Fibroblast of skin of right biceps (primary cell): ENCODE measurements at places on chromosomes 11 and 22.
A peak's percentile ranks its signal among the peaks of the same experiment; 100 is the strongest.

DNA sequence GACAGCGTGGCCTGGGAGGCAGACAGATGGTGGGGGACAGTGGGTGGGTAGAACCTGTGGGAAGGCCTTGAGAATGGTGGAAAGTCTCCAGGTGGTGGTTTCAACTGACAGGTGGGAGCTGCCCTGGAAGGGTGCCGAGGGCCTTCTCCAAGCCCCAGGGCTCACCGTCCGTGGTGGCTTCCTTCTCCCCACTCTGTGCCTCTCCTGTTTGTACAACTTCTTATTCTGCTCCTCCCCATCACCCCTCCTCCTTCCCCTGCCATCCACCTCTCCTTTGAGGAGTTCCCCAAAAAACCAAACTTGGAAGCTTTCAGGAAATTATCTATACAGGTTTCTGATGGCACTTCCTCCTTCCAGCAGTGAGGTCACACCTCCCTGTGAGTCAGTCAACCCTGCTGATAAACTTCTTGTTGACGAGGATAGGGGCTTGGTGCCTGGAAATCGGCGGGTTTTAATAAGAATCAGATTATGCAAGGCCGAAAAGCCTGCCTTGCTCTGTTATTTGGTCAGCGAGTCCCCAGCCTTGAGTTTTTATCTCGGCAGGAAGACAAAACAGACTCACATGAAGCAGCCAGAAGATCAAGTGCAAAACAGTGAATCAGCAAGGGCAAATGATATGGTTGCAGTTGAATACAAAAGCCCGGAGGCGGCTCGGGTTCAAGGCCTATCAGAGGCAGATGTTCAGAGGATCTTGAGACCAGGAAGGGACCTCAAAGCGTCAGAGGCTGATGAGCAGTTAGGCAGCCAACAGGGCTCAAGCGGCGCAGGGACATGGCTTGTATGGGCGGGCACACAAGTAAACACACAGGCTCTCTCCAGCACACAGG lies 9.5 kb upstream of the ST3GAL4 start:
- peak; percentile 73 for DNase-seq

DNA sequence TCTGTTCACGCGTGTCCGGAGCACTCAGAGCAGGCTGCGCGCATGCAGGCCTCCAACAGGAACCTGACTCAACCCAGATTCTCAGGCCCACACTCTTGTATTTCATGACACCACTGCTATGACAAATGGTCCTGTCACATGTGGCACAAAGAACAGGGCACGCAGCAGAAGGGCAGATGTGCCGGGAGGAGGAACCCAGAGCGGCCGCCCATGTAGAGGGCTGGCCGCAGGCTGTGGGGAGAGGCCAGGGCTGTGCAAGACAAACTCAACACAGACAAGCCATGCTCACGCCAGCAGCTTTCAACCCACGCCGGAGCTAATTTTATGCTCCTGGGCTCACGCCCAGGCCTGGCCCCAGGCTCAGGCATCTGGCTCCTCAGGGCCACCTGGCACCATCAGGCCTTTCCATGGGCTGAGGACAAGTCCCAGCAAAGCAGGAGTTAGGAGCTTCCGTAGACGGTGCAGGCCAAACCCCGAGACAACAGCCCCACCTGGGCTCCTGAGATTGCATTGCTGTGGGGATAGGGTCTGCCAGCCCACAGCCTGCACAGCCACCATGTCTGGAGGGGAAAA lies 40.0 kb downstream of the DUSP8 start:
- DNase-seq = peak; percentile 35

- DNase-seq = peak; percentile 31
These were observed 40.6 kb downstream of the MUC6 start for GRCh38 chr11:995752-996420.

DNA sequence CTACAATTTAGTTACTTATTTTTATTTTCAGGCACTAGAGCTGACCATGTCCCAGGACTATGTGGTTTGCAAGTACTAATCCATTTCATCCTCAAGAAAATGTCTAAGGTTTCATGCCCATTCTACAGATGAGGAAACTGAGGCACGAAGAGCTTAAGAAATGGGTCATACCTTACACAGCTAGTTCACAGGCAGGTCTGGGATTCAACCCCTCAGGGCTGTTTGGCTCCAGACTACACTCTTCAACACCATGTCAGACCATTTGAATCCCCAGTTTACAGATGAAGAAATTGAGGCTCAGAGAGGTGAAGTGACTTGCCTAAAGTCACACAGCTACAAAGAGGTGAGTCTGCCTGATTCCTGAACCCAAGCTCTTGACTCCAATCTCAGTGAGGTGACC lies 144.1 kb downstream of the MIAT start:
- no peak for DNase-seq

GRCh38 chr11:68127714-68128681 lies 6.8 kb upstream of the CHKA start:
- peak; percentile 72 for DNase-seq

- no peak for DNase-seq
These were observed 417 bp downstream of the HNRNPUL2 start for GRCh38 chr11:62726915-62727164.

GRCh38 chr11:469684-470560 lies 19.8 kb downstream of the PTDSS2 start:
- DNase-seq = peak; percentile 53

- peak; percentile 32 for DNase-seq
These were observed 407.4 kb downstream of the LARGE1 start for GRCh38 chr22:33512908-33513307.

GRCh38 chr11:87422566-87422965 lies 384.8 kb downstream of the TMEM135 start:
- no peak for DNase-seq
